Stimulated activated CD8-positive, alpha-beta memory T cell treated with anti-CD3 and anti-CD28 coated beads, Interleukin-4, amount 100 ng/mL, for 4 hours (primary cell): ENCODE measurements at places on chromosomes 5 and 9.

DNA sequence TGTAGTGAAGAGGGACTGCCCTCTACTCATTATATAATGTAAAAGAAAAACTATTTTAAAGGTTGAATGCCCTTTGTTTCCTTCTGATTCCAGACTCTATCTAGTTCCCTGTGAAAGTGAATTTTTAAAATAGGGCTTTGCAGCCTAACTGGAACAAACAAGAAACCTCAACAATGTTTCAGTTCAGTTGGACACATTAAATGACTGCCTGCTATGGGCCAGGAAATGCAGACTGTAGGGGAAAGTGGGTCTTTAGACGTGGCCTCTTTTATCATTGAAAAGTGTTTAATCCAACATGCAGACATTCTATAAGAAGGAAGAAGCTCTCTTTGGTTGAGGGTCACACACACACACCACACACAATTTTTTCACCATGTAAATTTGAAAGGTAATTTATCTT, 289.1 kb downstream of the ICE1 start:
- DNase-seq = no peak

- no peak for DNase-seq
These were observed 53.8 kb downstream of the HCN1 start for GRCh38 chr5:45642370-45642769.

DNA sequence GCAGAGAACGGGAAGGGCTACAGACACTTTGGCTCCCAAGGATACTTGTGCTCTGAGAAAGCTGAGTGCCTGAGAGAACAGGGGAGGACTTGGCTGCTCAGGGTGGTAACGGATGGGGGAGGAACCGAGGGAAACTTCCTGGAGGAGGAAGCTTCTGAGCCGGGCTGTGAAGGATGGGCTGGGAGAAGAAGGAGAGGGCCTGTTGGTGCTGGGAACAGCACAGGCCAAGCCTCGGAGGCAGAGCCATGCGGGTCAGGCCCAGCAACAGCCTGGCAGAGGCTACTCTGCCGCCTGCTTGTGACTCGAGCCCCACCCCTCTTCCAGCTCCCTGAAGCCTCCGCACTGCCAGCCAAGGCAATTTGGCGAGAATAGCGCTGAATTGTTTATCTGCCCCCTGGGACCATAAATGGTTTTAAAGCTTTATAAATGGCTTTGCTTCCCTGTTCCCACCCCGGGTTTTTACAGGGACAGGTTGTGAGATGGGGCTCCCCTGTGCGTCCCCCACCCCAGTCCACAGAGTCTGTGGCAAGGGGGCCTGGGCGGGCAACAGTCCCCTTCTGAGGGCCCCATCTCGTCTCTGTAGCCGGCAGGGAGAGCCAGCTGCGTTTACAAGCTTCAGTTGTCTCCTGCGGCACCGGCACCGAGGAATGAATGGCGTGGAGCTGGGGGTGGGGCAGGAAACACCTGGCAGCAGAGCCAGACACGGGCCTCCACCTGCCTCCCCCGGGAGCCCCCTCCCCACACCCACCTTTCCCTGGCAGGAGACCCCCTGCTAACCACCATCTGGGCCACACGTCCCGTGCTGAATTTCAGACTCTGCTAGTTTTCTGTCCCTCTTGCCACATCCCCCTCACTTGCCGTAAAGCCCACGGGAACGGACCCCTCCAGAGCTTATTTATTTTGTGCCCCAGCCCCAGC, 24.4 kb downstream of the FAM163B start:
- DNase-seq = no peak

DNA sequence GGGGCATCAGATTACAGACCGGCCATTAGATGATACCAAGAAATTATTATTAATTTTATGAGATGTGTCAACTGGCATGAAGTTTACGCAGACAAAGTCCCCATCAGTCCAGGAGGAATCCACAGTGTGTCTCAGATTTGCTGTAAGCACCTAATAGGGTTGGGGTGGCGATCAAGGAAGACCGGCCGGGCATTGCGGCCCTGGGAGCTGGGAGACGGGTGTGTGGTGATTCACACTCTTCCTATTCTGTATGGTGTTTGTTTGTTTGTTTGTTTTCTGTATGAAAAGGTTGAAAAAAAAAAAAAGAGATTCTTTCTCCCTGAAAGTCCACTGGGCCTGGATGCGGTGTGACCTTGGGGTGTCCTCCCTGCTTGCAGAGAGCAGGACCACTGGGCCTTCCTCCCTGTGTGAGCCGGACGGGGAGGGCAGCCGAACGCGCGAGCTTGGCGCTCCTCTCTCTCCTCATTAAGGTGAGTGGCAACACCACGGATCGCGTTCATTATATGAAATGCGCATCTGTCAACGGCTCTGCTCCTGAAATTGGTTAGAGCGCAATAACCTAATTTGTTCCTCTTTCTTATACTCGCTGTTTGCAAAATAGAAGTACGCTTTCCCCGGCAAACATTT, 15.1 kb downstream of the RASGEF1C start:
- no peak for DNase-seq

GRCh38 chr5:130052752-130053151, 148.5 kb downstream of the CHSY3 start:
- no peak for DNase-seq

GRCh38 chr9:36249189-36249588, 9.1 kb downstream of the GNE start:
- no peak for DNase-seq

DNA sequence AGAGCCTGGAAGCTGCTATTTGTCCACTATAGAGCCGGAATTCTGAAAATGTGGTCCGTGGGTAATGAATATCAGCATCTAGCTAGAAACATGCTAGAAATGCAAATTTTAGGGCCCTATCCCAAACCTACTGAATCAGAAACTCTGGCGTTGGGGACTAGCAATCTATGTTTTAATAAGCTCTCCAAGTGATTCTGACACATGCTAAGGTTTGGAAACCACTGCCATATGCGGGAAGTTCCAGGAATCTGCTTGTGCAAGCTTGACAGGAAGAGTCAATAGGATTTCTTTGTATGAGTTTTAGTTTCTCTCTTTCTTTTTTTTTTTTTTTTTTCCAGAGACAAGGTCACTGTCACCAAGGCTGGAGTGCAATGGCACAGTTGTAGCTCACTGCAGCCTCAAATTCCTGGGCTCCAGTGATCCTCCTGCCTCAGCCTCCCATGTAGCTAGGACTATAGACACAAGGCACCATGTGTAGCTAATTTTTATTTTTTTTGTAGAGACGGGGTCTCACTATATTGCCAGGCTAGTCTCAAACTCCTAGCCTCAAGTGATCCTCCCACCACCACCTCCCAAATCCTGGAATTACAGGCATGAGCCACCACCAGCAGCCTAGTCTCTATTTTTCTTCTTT, 26.4 kb upstream of the CARNMT1 start:
- no peak for DNase-seq

GRCh38 chr9:100472788-100473275, at the start of gene TMEFF1:
TSS of gene TMEFF1 (plus strand) at chr9:100473149. CDS start at chr9:100473545, 396 bp downstream.
- DNase-seq = no peak

- no peak for DNase-seq
These were observed 76.9 kb downstream of the FEM1C start for GRCh38 chr5:115467628-115468027.

- DNase-seq = no peak
These were observed 140.1 kb downstream of the GRIA1 start for GRCh38 chr5:153630546-153630945.

- no peak for DNase-seq
These were observed 146.1 kb downstream of the PLCXD3 start for GRCh38 chr5:41364346-41364745.

DNA sequence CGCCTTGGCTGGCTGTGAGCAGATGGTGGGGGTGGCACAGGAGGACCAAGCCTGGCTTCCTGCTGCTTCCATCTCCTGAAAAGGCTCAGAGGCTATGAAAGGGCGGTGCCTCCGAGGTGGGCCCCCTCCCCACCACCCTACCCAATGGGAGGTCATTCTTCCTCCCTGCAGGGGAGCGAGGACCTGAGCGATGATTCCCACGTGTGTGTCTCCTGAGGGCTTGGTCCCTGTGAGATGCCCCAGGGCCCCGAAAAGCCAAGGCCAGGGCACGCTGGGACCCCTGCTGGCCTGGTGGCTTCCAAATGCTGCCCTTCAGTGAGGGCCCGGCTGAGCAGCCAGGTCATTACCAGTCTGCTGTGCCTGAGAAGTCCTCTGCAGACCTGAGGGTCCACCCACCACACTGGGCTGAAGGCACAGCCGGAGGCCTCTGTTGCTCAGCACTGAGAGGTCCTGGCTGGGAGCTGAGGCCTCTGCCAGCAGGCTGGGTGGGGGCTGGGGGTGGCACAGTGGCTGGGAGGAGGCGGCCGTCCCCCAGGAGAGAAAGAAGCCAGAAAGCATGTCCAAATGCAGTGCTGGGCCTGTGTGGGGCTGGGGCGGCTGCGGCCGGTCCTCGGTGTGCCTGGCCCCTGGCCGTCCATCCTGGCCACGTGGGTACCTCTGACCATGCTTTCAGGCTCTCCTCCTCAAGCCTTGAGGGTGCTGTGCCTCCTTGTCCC, 14.0 kb upstream of the SLC6A19 start:
- DNase-seq = no peak

DNA sequence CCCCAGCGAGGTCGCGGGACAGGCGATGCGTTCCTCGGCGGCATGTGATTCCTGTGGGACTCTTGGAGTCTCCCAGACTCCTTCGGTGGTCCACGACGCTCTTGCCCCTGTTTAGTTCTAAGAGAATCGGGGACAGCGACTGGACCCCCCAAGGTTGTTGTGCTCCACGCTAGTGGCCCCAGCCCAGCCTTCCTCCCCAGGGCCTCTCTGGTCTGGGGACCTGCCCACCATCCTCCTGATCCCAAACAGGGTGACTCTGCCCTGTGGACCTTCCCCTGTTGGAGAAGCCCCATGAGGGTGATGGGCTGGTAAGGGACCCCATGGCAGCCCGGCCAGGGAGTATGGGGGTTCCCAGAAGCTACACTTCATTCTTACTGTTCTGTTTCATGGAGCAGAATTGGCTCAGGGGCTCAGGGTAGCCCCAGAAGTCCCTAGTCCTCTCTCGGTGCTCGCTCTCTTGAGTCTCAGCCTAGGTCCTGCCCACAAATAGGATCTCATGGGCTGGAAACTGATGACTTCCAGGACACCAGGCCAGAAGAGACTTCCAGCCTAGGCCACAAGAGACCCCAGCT, 880 bp downstream of the CARD19 start:
- no peak for DNase-seq

GRCh38 chr5:55694152-55694830, 17.8 kb downstream of the SLC38A9 start:
- DNase-seq = no peak
